Progenitor cell of endocrine pancreas (in vitro differentiated cells): ENCODE measurements at places on chromosomes 13 and 19. TPM values are rescaled to one million over a fixed set of nuclear protein-coding genes. Genes with fewer than 3 reads are reported as not detected.

BORA gene
- total RNA-seq, result 10.8 and 12.4 TPM in 2 replicates

C3 gene
- total RNA-seq, result 1.5 and 1.6 TPM in 2 replicates

SYNGR4 gene
- not detected in 2 replicates for total RNA-seq

DCUN1D2 gene
- total RNA-seq, result 44.9 and 51.2 TPM in 2 replicates

EEF1AKMT1 gene
- total RNA-seq, result 10.7 and 12.9 TPM in 2 replicates

KLF1 gene
- not detected in 2 replicates for total RNA-seq

FLT1 gene
- total RNA-seq, result 0.81 and 1.2 TPM in 2 replicates

SYDE1 gene
- total RNA-seq, result 5.0 and 5.7 TPM in 2 replicates

SH2D3A gene
- total RNA-seq, result 19.8 and 20.0 TPM in 2 replicates

DNA sequence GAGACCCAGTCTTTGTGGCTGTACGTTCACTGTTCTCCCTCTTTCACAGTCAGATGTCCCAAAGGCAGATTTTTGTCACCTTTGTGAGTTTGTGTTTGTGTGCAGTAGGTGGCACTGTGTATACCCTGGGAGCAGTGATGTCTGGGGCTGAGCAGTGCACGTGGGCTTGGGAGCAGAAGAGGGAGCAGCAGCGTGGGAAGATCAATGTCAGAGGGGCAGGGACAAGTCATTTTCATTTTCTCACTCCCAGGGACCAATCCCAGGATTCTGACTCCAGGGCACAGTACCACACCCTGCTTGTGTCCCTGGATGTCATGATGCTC, 2.0 kb upstream of the PSG6 start:
- no peak for DNase-seq

- no peak for DNase-seq
Observed at GRCh38 chr19:54183431-54183830, 5.9 kb downstream of the MBOAT7 start.

DNA sequence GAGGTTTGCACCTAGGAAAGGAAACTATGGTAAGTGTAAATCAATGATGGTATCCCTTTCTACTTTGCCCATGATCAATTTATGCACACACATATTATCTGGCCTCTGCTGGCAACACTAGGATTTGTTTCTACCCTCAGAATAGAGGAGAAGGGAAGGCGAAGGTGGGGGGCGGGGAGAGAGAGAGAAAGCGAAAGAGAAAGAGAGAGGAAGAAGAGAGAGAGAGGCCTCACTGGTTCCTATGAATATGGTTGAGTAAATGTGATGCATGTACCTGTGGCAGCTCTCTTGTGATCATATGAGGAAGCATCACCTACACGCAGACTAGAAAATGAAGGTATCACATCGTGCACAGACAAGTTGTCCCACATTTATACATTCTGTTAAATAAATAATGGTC, 882.0 kb upstream of the SLITRK6 start:
- DNase-seq, result no peak

- no peak for DNase-seq
Observed at GRCh38 chr13:43377149-43377548, 353.8 kb downstream of the DNAJC15 start.

GRCh38 chr19:50567052-50567841, 988 bp downstream of the LRRC4B start:
- no peak for DNase-seq

GRCh38 chr13:29782798-29783197, 67.6 kb downstream of the UBL3 start:
- DNase-seq, result no peak

DNA sequence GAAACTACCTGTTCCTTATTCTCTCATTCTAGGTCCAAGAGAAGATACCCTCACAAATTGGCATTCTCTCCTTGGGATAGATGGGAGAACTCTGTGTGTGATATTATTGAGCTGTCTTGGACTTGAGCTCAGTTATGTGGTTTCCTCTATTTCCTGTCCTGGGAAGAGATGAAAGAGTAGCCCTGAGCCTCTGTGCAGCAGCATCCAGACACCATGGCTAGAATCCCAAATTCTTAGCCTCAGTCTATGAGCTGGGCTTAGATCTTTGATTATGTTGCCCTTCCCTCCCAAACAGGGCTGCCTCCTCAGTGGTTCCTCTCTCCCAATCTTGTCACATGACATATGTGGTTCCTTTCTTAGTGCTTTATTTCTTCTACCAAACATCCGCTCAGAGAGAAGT, 290.7 kb downstream of the SPRY2 start:
- DNase-seq, result no peak

DNA sequence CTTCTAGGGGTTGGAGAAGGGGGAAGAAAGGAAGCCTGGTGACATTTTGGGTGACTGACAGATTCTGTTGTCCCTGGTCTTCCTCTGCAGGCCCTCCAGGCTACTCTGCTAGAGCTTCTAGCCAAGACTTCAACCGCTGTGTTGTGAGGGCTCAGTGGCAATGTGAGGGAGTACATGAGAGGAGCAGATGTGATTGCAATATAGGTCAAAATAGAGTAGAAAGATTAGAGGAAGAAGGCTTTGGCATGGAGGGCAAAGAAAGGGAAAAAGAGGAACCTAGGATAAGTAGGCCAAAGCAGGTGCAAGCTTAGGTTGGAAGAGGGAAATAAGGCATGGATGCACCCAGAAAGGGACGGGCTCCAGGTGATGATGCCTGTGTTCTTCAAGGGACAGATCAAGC, 216.9 kb downstream of the RGCC start:
- DNase-seq, result no peak

DNA sequence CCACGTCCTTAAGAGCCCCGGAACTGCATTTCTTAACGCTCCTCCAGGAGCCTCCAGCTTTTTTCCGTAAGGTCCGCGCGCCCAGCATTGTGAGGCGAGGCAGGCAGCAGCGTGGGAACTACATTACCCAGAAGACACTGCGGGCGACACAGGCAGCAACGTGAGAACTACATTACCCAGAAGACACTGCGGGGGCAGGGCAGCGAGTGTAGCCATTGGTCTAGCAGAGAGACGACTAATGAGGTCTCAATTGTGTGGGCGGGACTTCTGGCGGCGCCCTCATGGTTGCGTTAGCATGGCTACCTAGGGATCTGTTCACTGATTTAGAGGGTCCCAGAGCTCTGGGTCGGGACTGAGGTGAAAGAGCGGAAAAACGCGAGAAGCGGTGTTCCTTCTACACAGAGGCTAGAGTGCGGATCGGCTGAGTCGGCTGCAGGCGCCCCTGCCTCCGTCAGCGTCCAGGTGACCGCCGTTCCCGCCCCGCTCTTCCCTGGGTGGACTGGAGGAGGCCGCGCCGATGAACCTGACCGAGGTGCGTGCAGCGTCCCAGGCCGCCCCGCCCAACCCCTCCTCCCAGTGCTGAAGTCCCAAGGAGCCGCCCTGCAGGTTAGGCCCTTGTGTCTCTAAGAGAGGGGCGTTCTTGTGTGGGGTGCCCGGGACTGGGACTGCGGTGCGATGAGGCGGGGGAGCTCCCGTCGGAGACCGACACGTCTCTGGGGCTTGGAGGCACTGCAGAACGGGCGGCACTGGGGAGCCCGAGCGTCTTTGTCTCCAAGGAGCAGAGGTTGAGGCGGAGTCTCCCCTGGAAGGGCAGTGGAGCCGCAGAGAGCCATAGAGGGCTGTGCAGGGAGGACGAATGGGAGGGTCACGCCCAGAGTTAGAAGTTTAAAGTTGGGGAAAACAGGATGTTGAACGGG, at the start of gene ZNF749:
Gene ZNF749 (plus strand): TSS at position 264 of the 917 bp plus-strand sequence. CDS start 254 bp downstream, at position 518.
- DNase-seq, result peak; percentile 95

GRCh38 chr19:44890366-44891015, 563 bp upstream of the TOMM40 start:
- DNase-seq, result peak; percentile 99

DNA sequence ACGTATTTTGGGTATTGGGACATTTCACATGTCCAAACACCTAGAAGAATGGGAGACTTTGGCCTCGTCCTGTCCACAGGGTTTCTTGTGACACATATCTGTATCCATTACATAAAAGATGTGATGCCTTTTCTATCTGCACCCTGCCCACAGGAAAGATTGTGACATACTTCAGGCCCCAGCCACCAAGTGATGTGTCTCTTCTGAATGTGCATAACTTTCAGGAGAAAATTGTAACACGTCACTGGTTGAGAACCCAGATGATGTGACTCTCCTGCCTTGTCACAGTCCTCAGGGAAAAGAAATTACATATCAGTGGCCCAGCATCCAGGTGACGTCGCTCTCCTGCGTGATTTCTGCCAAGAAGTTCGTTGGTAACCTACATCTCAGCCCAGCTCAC, 21.0 kb upstream of the ZNF681 start:
- no peak for DNase-seq

DNA sequence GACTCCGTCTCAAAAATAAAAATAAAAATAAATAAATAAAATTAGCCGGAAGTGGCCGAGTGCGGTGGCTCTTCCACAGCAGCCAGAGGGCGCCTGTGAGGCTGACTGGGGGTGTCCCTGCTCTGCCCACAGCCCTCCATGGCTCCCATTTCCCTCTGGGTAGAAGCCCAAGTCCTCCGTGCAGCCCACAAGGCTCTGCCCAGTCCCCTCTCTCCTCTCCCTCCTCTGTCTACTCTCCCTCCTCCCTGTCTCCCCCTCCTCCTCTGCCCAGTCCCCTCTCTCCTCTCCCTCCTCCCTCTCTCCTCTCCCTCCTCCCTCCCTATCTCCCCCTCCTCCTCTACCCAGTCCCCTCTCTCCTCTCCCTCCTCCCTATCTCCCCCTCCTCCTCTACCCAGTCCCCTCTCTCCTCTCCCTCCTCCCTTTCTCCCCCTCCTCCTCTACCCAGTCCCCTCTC, 20.4 kb downstream of the MISP start:
- no peak for DNase-seq

DNA sequence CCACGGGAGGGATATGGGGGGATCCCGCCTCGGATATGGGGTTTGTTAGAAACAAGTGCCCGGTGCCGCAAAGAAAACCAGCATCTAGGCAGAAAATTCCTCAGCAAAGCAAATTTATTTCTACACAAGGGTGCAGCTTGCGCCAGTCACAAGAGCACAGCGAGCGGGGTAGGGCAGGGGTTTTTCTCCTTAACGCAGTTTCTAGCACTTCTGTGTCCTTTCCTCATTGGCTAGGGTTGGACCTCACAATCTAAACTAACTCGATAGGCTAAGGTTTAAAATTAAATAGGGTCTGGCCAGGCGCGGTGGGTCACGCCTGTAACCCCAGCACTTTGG, 595 bp downstream of the ZNF440 start:
- DNase-seq, result no peak

GRCh38 chr13:113474179-113474578, 16.3 kb downstream of the DCUN1D2 start:
- no peak for DNase-seq

GRCh38 chr19:51252306-51253079, 1.6 kb downstream of the SIGLECL1 start:
- no peak for DNase-seq

GRCh38 chr13:59603646-59604045, 560.1 kb downstream of the DIAPH3 start:
- no peak for DNase-seq

DNA sequence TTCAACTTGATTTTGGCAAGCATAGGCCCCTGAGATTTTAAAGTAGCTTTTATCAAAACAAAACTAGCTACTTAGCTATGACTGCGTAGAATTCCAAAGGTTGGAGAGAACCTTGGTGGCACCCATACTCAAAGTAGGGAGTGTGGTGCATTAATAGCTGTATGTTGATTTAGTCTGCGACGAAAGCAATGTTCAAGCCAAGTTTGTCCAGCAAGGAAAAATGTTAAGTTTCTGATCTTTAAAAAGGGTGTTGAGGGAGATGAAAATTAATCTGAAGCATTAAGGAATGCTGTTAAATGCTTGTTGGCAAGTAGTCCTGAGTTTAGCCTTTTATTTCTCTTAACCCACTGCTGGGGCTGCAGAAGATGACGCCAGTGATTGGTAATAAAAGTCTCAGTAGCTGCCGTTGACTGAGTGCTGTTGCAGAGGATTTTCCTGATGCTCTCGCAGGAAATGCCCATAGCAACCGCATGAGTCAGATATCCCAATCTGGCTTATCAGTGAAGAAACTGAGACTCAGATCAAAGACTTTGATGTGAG, 75.9 kb upstream of the RNF113B start:
- DNase-seq, result no peak

- DNase-seq, result no peak
Observed at GRCh38 chr13:24225930-24226329, 65.4 kb downstream of the SPATA13 start.

- no peak for DNase-seq
Observed at GRCh38 chr19:38255383-38256014, 675 bp downstream of the PPP1R14A start.

- no peak for DNase-seq
Observed at GRCh38 chr13:39585219-39585618, 17.8 kb downstream of the LHFPL6 start.

- DNase-seq, result no peak
Observed at GRCh38 chr13:63455938-63456337, 2040.3 kb upstream of the PCDH20 start.

DNA sequence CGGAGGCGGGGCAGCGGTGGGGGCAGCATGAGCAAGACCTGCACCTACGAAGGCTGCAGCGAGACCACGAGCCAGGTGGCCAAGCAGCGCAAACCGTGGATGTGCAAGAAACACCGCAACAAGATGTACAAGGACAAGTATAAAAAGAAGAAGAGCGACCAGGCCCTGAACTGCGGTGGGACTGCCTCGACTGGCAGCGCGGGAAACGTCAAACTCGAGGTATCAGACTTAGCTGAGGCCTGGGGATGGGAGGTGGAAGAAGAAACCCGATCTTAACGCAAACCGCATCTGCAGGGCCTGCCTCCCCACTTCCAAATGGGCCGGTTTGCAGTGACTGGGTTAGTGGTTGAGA, 693 bp downstream of the RFXAP start:
- DNase-seq, result no peak

- DNase-seq, result no peak
Observed at GRCh38 chr13:23950736-23951510, 53.6 kb upstream of the C1QTNF9B start.

DNA sequence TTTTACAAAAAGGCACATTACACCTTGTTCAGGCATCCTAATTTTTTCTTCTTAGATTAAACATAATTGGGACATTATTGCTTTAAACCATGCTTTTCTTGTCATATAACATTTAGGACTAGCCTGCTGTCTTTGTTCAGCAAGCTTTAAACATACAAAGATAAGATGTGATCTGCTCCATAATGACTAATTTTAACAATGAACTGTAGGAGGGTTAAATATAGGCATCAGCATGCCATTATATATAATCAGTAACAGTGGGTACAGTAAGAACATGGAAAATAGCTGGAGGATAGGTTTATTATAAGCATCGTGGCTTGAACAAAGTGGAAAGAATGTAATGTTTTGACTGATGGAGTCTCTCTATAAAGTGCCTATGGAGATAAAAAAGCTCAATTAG, 661.7 kb downstream of the SLITRK6 start:
- DNase-seq, result no peak
